H1 (cell line): ENCODE measurements at places on chromosomes 2 and 18. TPM values are rescaled to one million over a fixed set of nuclear protein-coding genes. Genes with fewer than 3 reads are reported as not detected.

PSD4 gene
- 1.2 and 1.3 TPM in 2 replicates for total RNA-seq

RAB17 gene
- 83.4 and 83.8 TPM in 2 replicates for total RNA-seq

SERPINB4 gene
- total RNA-seq = 0.32 and 0.96 TPM in 2 replicates

CCDC148 gene
- total RNA-seq = 1.3 and 1.5 TPM in 2 replicates

UGT1A4 gene
- total RNA-seq = not detected in 2 replicates

AFF3 gene
- 1.7 and 3.0 TPM in 2 replicates for total RNA-seq

CELF4 gene
- total RNA-seq = 3.3 and 3.4 TPM in 2 replicates

RBMS1 gene
- 57.0 and 60.0 TPM in 2 replicates for total RNA-seq

UGT1A8 gene
- not detected in 2 replicates for total RNA-seq

VIT gene
- not detected in 2 replicates for total RNA-seq

RAPGEF4 gene
- total RNA-seq = 1.4 and 2.6 TPM in 2 replicates

NCKAP5 gene
- 0.46 and 0.86 TPM in 2 replicates for total RNA-seq

GRHL1 gene
- 2.8 and 3.6 TPM in 2 replicates for total RNA-seq

CRACDL gene
- 0.07 and 0.50 TPM in 2 replicates for total RNA-seq

LIPG gene
- total RNA-seq = 9.8 and 11.8 TPM in 2 replicates

DNA sequence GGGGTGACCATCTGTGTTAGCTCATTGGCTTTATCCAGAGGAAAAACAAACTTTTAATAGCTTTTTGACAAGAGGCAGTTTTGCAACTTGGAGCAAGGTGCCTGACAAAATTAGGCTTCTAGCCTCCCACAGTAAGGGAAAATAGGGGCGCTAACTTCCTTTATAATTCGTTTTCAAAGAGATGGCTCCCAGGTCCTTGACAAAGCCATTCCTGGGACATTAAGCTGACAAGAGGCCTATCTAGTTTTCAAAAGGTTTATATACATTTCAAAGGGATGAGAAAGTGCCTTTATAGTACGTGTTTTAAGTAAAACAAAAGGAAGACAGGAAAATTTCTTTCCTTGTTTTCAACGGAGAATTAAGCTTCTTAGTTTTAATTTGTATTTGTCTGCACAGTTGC, 159.4 kb upstream of the GCFC2 start:
- H3K4me1 ChIP-seq = peaks cover 5% of the 10 kb centered on the region; the same call in 1 of the 2 replicates
- H3K27ac ChIP-seq = no peak overlapping the region
- H3K4me3 ChIP-seq = peak overlapping the region; percentile 14; the same call in 1 of the 2 replicates

DNA sequence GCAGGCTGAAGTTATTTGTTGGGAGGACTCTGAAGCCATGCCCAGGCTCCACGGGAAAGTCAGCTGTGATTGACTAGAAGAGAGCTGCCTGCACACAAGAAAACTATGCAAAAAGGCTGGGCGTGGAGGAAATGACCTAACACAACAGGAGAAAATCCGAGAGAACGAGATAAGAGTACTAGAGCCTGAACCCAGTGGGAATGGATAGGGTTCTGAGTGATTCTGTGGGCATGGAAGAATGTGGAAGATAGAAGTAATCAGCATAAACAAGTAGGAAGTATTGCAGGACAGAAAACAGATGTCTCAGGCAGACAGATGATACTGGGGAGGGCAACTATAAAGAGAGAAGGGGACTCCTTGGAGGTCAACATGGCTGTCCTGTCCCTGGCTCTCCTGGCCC, 12.1 kb upstream of the COPS8 start:
- no peaks in the 10 kb centered on the region for H3K36me3 ChIP-seq
- no peak overlapping the region for H3K4me3 ChIP-seq
- DNase-seq = no peak
- H3K27ac ChIP-seq = no peak overlapping the region
- no peaks in the 10 kb centered on the region for H3K27me3 ChIP-seq

- DNase-seq = no peak
- no peaks in the 10 kb centered on the region for H3K27me3 ChIP-seq
- no peak overlapping the region for H3K4me3 ChIP-seq
- H3K4me1 ChIP-seq = no peaks in the 10 kb centered on the region
- no peaks in the 10 kb centered on the region for H3K36me3 ChIP-seq
Observed at GRCh38 chr18:52766002-52766545, 426.1 kb downstream of the DCC start.

DNA sequence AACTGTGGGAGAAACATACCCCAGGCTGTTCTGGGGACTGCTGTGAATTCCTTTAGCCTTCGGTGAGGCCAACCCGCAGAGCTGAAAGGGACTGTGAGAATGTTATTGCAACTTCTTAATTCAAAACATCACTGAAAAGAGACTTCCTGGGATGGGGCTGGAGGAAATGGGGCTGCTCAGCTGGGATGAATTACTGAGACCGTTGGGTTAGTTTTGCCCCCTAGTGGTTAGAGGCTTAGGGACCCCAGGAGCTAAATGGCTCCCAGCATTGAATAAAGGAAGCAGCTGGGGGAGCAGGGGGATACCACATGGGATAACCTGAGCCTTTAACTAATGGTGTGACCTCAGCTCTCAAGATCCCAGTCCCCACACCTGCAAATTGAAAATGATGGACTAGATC, 941.1 kb upstream of the FANCL start:
- H3K36me3 ChIP-seq = no peaks in the 10 kb centered on the region
- no peak overlapping the region for H3K4me3 ChIP-seq
- DNase-seq = peak; percentile 57
- H3K27ac ChIP-seq = no peak overlapping the region
- H3K4me1 ChIP-seq = no peaks in the 10 kb centered on the region; the same call in 1 of the 2 replicates
- no peaks in the 10 kb centered on the region; the same call in 1 of the 2 replicates for H3K27me3 ChIP-seq

- H3K4me3 ChIP-seq = no peak overlapping the region
- H3K27ac ChIP-seq = no peak overlapping the region
- H3K27me3 ChIP-seq = no peaks in the 10 kb centered on the region
- no peaks in the 10 kb centered on the region for H3K36me3 ChIP-seq
- DNase-seq = no peak
Observed at GRCh38 chr2:202821206-202822160, 50.1 kb downstream of the ICA1L start.

DNA sequence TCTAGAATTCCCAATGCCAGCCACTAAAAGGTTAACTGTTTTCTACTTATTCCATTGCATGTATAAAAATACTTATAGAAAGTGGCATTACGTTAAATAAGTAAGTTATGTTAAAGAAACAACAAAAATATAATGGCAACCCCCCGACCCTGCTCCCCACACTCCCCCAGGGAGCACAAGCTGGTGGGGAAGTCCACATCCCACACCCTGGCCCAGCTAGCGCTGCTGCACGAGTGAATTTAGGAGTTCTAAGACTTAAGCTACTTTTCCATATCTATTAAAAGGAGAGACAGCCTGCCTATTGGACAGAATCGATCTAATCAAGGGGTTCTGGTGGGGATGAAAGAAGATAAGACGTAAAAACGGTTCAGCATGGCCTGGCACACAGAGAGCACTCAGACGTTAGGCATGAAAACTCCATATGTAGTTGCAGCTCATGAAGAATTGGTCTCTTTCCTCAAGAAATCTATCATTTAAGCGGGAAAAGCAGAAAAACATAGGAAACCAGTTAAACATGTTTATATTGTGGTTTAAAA, 16.6 kb downstream of the HJURP start:
- H3K36me3 ChIP-seq = peaks cover 68% of the 10 kb centered on the region
- peak; percentile 7 for DNase-seq
- no peaks in the 10 kb centered on the region for H3K4me1 ChIP-seq
- no peaks in the 10 kb centered on the region for H3K27me3 ChIP-seq

- no peak overlapping the region for H3K27ac ChIP-seq
- no peak for DNase-seq
- H3K36me3 ChIP-seq = no peaks in the 10 kb centered on the region
Observed at GRCh38 chr2:46032996-46033395, 264.2 kb upstream of the EPAS1 start.

GRCh38 chr2:224151680-224152310, 112.7 kb upstream of the SERPINE2 start:
- no peak overlapping the region for H3K4me3 ChIP-seq
- H3K4me1 ChIP-seq = no peaks in the 10 kb centered on the region
- no peak for DNase-seq

DNA sequence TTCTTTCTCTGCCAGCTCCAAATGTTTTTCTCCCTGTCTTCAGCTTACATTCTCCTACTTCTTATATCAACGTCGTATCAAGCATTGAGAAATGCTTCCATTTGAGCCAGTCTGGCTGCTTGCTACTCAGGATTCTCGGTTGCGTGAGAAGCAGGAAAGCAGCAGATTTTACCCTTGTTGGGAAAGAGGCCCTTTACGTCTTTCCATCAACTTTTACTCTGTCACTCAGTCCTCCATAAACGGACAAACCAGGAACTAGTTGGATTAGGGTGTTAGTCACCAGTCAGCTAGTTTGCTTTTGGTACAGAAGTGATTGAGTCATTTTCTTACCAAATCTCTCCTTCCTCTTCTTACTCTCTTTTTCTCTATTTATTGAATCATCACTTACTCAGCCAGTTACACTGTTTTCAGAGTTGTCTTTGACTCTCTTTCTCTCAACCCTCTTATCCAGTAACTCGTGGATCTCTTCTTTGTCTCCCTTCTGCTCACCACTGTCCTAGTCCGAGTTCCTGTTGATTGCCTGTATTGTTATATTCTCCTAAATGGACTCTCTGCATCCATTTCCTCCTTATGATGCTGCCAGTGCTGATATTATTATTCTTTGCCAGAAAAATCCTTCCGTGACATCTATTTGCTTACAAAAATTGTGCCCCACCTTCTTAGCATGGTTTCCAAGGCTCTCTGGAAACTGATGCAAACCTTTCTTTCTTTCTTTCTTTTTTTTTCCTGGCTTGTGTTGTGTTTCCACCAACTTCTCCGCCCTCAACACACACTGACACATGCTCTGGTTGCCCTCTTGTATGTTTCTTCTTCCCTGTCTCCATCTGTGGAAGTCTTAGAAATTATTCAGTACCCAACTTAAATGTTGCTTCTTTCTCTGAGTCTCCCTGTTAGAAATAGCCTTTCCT, 61.5 kb downstream of the VRK2 start:
- H3K36me3 ChIP-seq = no peaks in the 10 kb centered on the region
- no peak overlapping the region for H3K4me3 ChIP-seq
- H3K27me3 ChIP-seq = no peaks in the 10 kb centered on the region
- no peak overlapping the region for H3K27ac ChIP-seq
- no peaks in the 10 kb centered on the region for H3K4me1 ChIP-seq

DNA sequence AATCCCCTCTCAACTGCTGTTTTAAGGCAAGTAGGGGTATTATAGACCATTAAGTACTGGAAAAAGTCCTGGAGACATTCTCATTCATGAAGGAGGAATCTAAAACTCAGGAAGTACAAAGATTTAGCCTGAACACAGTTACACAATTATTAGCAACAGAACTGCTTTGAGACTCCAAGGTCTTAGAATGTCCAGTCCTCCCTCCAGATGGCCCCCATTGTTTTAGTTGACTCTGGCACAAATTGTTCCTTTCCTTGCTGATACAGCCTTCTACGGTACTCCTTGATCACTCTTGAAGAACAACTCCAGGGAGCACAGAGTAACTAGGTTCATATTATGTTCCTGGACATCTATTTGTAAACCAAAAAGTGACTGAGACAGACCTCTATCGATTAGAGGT, 210.1 kb upstream of the RND3 start:
- no peaks in the 10 kb centered on the region for H3K27me3 ChIP-seq
- H3K4me3 ChIP-seq = no peak overlapping the region
- DNase-seq = no peak
- H3K36me3 ChIP-seq = no peaks in the 10 kb centered on the region
- H3K27ac ChIP-seq = no peak overlapping the region

GRCh38 chr18:3688690-3689089, 238.7 kb downstream of the TGIF1 start:
- no peaks in the 10 kb centered on the region; the same call in 1 of the 2 replicates for H3K4me1 ChIP-seq
- H3K27me3 ChIP-seq = no peaks in the 10 kb centered on the region
- H3K4me3 ChIP-seq = no peak overlapping the region
- H3K27ac ChIP-seq = no peak overlapping the region

GRCh38 chr2:62250239-62250638, 54.3 kb downstream of the B3GNT2 start:
- no peaks in the 10 kb centered on the region for H3K4me1 ChIP-seq
- H3K27ac ChIP-seq = no peak overlapping the region
- H3K36me3 ChIP-seq = no peaks in the 10 kb centered on the region
- DNase-seq = no peak
- H3K4me3 ChIP-seq = no peak overlapping the region

DNA sequence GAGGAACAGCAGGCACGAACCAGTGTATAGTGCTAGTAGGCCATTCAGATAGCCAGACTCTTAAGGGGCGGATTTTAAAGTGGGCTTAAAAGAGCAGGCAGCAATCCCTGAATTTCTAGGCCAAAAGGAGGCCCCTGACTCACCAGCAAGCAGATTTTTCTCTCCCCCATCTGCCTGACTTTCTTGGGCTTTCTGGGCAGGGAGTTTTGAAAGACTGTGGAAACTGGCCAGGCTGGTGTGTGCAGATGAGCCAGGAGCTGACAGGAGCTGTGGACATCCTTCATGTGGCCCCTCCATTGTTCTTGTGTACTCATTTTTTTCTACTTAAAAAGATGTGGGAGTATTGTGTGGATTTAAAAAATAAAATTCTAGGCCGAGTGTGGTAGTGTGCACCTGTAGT, 59.0 kb downstream of the GLI2 start:
- DNase-seq = no peak
- no peaks in the 10 kb centered on the region for H3K27me3 ChIP-seq
- peaks cover 24% of the 10 kb centered on the region for H3K4me1 ChIP-seq
- no peak overlapping the region for H3K4me3 ChIP-seq
- H3K36me3 ChIP-seq = no peaks in the 10 kb centered on the region

- H3K4me3 ChIP-seq = no peak overlapping the region
- H3K36me3 ChIP-seq = no peaks in the 10 kb centered on the region
- H3K27me3 ChIP-seq = no peaks in the 10 kb centered on the region
- peaks cover 6% of the 10 kb centered on the region for H3K4me1 ChIP-seq
- no peak overlapping the region for H3K27ac ChIP-seq
- no peak for DNase-seq
Observed at GRCh38 chr2:11925295-11926066, 179.0 kb downstream of the LPIN1 start.

DNA sequence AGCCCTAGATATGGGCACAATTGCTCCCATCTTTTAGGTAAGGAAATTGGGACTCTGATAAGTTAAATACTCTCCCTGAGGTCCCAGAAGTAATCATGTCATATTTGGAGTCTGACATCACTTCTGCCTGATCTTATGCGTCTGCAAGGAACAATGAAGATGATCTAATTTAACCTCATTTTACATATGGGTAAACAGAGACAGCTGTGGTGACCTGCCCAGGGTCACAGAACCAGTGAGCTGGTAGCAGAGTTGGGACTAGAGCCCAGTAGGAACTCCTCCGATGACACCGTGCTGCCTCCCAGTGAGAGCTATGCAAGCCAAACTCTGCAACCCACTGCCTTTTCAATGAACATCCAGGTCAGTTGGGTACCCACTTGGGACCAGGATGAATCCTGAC, 17.8 kb downstream of the CTAGE1 start:
- H3K36me3 ChIP-seq = no peaks in the 10 kb centered on the region
- no peaks in the 10 kb centered on the region for H3K4me1 ChIP-seq
- H3K27me3 ChIP-seq = no peaks in the 10 kb centered on the region
- no peak for DNase-seq

DNA sequence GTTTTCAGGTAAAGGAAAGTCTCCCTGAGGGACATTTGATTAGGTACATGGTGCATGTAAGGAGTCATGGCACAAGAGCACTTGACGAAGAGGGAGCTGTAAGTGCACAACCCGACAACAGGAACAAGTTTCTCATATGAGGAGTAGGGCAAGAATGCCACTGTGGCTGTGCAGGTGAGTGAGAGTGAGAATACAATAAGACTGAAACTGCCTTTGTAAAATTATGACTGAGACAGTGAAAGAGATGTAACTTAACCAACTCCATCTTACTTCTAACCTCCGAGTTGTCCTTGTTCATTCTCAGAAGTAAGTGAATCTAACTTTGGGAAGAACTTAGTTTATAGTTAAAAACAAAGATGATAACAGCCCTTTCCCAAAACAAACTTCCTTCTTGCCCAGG, 1025.8 kb upstream of the CNTNAP5 start:
- H3K36me3 ChIP-seq = no peaks in the 10 kb centered on the region; the same call in 1 of the 2 replicates
- peaks cover 13% of the 10 kb centered on the region for H3K4me1 ChIP-seq
- no peak for DNase-seq
- no peaks in the 10 kb centered on the region for H3K27me3 ChIP-seq
- H3K4me3 ChIP-seq = no peak overlapping the region
